Jurkat, Clone E6-1 (cell line): ENCODE measurements at places on chromosomes 4 and X.
A peak's percentile ranks its signal among the peaks of the same experiment; 100 is the strongest.

DNA sequence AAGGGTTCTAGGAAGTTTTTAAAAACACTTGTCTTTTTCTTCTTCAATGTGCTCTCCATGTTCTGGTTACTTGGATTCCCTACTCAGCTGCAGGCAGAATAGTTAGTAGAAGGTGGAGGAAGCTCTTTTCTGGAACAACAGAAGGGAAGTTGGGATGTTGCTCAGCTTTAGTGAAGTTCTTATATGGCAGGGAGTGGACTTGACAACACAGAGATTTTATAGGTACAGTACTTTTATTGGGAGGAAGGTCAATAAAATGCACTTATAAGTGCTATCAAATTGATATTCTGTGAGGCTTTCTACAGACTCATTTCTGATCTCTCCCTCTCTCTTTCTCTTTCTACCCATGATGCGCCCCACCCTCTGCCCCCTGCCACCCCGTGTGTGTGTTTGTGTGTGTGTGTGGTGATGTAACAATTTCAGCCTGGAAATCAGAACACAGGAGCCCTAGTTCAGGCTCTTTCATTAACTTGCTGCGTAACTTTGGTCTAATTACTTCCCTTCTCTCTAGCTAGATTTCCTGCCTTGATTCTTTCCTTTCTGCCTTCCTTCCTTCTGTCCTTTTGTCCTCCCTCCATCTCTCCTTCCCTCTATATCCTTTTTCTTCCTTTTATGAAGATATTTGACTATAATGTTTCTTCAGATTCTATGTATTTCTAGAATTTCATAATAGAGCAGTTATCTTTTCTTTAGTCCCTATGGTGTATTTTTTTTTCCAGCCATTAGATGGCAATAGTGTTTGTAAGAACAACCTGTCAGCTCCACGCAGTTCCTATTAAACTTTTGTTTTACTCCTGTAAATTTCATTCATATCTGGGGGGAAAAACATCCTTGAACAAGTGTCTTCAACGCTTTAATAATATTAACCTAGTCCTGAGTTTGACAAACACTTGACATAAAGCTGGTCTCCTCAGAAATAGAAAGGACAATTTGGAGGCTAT, 37.1 kb downstream of the HEPH start:
- peak; percentile 23 for DNase-seq

DNA sequence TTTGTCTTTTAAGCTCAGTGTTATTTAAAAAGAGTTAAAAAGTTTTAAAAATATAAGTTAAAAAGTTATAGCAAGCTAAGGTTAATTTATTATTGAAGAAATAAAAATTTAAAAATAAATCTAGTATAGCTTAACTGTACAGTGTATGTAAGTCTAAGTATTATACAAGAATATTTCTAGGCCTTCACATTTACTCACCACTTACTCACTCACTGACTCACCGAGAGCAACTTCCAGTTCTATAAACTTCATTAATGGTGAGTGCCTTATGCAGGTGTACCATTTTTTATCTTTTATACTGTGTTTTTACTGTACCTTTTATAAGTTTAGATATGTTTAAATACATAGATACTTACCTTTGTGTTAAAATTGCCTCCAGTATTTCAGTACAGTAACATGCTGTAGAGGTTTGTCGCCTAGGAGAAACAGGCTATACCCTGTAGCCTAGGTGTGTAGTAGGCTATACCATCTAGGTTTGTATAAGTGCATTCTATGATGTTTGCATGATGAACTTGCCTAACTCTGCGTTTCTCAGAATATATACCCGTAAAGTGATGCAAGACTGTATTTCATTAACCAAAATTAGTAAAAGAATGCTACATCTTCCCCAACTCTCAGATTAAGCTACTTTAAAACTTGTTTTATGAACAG, 202.9 kb downstream of the CFAP299 start:
- no peak for DNase-seq

- peak; percentile 81 for DNase-seq
Observed at GRCh38 chrX:15816886-15817285, 26.6 kb downstream of the ZRSR2 start.

DNA sequence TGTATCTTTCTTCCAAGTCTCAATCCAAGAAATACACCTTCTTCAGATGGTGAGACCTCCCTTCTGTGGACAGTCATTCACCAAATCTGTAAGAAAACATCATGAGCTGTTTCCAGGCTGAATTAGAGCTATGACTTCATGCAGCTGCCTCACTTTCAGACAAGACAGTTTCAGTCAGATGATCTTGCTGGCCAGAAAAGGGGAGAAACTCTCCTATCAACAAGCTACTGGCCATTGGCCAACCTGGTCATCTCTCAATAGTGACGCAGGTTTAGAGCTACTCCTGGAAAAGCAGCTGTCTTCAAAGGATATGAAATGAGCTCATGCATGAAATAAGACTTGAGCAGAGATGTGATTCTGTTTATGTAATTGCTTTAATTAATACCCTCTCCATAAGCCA, 69.6 kb upstream of the NDP start:
- DNase-seq: no peak

DNA sequence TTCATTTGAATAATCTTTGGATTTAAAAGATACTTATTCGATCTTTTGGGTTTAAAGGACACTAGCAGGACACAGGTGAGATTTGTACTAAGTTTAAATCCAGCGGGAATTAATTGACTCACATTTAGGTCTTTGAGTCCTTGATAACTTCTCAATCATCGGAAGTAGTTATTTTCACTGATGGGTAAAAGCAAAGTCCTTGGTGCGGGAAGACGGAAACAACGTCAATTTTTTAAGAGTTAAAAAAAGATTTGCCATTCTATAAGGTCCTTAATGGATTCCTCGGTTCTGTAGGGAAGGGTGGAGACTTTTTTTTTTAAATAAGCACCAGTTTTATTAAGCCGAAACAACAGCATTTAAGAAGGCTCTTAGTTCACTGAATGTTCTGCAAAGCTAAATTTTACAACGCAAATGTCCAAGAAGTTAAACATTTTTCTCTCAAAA, 2.9 kb downstream of the TMSB4X start:
- no peak for DNase-seq

DNA sequence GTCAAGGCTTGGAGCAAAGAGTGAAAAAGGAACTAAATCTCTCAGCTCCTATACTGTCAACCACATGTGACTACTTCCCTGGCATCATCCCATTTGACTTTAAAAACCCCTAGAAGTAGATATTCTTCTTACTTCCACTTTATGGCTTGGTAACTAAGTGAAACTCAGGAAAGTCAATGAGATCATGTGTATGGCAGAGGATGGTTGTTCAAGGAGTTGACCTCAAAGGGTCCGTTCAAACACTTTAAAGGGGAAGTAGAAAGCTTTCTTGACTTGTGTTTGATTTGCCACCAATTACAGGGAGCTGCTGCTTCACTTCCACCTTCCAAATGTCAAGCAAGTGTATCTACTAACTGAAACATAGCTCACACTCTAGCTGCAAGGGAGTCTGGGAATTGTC, 187.2 kb downstream of the RAB28 start:
- DNase-seq: no peak

DNA sequence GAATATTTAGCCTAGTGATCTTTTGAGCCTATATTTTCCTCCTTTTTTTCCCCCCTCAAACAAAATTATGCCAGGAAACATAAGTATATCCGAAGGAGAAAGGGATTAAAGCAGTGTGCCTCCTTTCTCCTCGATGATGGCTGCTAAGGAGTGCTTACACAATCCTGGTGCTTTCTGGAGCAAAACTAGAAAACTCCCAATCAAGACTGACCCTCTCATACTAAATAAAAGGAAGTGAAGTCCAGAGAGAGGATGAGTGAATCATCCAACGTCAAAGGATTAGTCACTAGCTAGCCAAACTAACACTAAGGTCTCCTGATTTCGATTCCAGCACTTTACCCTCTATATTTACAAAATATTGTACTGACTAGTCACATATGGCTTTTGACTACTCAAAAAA, 146.8 kb downstream of the PPP3CA start:
- DNase-seq: no peak

- DNase-seq: no peak
Observed at GRCh38 chr4:38332699-38333098, 331.3 kb upstream of the KLF3 start.

DNA sequence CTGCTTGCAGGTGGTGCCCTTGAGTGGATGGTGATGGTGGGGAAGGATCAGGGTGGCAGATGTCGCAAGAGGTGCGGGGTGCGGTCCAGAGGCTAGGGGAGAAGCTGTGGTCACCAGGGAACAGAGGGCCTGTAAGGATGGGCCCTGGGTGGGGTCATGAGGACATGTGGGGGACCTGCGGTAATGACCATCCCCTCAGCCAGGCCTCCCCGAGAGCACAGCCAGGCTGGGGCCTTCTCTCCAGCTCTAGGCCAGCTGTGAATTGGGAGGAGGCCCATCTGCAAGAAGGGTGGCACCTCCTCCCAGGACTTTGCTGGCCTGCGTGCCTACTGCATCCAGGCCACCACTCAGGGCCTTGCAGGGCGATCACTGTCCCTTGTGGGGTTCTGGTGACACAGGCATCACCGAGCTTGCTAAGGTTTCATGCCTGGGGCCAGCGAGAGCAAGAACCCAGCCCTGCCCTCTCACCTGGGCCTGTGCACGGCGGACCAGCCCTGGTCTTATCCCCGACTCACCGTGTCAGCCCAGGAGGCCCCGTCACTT, 34.1 kb upstream of the MXD4 start:
- no peak for DNase-seq

GRCh38 chrX:30822764-30823163, 66.3 kb downstream of the TAB3 start:
- no peak for DNase-seq

DNA sequence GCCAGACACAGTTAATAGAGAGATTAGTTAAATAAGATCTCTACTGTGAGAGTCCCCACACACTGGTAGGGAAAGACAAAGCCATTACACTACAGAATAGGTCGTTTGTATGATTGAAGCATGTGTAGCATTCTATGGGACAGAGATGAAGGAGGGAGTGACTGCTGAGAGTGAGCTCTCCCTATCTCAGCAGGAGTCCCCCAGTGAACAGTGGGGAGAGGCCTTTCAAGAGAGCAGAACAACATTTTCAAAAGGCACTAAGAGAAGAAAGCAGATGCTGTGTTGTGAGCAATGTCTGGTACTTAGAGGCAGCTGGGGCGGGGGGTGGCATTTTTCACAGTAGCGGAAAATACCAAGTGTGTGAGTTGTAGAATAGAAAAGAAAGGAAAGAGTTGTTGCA, 413.6 kb downstream of the AFF2 start:
- no peak for DNase-seq

DNA sequence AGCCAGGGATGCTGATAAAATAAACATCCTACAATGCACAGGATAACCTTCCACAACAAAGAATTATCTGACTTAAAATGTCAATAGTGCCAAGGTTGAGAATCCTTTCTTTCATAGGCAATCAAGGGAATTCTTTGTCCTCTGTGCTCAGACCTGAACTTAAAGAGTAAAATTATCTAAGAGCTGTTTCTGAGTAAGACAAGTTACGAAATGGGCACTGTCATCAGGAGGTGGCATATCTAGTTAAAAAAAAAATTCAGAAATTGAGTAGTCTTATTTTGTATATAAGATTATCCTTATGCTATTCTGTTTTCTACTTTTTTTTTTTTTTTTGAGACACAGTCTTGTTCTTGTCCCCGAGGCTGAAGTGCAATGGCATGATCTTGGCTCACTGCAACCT, 3.3 kb upstream of the RAB33B start:
- no peak for DNase-seq

- no peak for DNase-seq
Observed at GRCh38 chr4:74549936-74550335, 105.0 kb downstream of the AREG start.

DNA sequence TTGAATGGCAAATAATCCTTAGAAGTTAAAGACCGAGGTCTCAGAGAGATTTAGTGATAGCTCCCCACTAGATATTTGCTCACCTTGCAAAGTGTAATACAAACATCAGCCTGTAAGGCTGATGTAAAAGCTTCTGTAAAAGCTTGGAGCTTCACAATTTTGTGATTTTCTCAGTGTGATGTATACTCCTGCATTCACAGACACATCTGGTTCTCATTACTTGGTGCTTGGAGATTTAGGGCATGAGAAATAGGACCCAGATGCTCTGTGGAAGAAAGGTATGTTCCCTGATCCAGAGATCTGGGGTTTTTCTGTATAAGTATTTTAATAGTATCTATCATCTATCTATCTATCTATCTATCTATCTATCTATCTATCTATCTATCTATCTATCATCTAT, 1664.3 kb downstream of the C4orf33 start:
- DNase-seq: no peak

- peak; percentile 51 for DNase-seq
Observed at GRCh38 chrX:129961180-129962083, 21.0 kb upstream of the BCORL1 start.

DNA sequence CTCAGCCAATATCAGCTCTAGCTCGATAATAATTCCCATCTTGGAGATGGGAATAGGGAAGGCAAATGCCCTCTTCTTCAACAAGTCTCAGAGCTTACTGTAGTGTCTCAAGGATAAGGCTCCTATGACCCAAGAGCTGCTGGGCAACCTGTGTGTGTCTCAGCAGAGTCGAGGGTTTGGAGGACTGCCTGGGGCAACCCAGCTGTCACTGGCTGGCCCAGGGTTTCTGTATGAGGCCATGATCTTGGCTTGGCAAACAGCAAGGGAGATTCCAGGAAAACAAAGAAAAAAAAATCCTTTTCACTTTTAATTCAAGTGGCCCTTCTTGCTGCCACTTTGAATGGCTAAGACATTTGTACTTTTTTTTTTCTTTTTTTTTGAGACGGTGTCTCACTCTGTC, 34.4 kb downstream of the TMSB4X start:
- DNase-seq: no peak

DNA sequence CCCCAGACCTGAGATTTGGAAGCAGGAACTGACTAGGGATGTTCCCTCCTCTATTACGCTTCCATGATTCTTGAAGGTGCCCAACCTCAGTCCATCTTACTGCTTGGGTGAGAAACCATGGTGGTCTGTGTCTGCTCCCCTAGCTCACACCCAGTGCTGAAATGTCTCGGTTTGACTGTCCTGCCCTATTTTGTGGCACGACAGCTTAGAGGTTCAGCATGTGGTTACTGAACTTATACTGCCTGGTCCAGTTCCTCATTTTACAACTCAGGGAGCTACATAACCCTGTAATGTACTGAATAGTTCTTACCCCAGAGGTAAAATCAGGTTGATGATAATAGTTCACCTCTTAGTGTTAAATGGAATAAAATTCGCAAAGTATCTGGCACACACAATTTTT, 203.1 kb downstream of the RBM46 start:
- no peak for DNase-seq

DNA sequence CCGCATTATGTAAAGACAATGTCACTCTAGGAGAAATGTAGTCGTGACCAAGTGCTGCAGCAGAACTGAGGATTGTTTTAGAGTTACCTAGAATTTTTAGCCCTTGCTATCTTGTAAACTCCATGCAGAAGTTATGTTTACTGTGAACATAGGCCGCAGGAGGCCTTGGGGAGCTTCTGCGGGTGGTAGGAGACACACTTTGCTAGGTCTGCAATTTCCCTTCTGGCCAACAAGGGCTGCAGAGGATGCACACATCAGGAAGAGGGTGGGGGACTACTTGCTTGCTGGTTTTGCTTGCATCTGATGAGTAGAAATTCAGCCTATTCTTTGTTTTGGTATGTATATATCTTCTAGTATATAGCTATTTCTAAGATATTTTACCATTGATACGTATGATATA, 23.1 kb downstream of the BANK1 start:
- DNase-seq: no peak

- no peak for DNase-seq
Observed at GRCh38 chr4:79065262-79065661, 126.0 kb upstream of the PAQR3 start.
